Hepatic stellate cell (primary cell): ENCODE measurements at places on chromosomes 2 and 18.
A peak's percentile ranks its signal among the peaks of the same experiment; 100 is the strongest.

DNA sequence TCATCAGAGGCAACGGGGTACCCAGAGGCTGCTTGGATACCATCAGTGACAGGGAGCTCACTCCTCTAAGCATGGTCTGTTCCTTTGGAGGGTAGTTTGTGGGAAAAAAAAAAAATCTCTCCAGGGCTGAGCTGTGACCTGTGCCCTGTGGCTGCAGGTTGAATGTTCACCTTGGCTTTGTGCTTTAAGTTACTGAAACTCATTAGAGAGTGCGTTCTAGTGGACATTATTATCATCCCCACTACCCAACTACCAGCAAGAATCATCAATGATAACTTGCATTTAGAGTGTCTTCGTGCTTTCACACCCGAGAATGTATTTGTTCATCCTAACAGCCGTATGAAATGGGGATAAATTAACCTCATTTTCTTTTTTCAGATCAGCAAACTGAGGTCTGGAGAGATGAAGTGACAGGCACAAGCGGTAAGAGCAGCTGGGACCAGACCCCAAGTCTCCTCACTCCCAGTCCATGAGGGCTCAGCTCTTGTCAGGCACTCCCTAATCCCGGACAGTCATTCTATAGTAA lies 157.5 kb upstream of the MYCN start:
- DNase-seq, result no peak

DNA sequence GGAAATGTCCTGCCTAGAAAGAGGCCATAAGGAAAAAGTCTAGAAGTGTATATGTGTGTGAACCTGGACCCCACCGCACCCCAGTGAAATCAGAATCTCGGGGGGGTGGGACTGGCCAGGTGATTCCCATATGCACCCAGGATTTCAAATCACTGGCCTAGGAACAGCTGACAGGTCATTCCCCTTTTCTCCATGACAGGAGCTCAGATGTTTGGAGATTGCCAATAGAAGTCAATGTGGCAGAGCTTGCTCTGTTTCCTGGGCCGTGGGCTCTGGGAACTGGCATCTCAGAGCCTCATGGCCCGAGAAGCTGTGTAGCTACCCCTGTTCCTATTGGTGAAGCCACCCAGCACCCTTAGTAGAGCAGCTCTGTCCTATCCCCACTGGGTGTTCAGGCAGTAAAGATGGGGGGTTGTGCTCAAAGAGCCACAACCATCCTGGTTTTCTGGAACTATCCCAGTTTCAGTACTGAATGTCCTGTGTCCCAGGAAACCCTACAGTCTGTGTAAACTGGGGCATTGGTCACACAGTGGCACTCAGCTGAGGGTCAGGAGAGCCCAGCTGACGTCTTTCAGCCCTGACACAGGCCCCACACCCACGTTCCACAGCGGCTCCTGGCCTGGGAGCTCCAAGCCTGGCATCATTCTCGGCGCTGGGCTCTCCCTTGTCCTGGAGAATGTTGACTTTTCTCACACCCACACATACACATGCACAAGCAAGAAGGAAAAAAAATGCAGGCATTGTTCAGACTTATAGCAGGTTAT lies 18.9 kb downstream of the GNLY start:
- peak; percentile 59 for DNase-seq

- no peak for DNase-seq
These were observed 122.0 kb downstream of the TMEFF2 start for GRCh38 chr2:192072778-192073177.

DNA sequence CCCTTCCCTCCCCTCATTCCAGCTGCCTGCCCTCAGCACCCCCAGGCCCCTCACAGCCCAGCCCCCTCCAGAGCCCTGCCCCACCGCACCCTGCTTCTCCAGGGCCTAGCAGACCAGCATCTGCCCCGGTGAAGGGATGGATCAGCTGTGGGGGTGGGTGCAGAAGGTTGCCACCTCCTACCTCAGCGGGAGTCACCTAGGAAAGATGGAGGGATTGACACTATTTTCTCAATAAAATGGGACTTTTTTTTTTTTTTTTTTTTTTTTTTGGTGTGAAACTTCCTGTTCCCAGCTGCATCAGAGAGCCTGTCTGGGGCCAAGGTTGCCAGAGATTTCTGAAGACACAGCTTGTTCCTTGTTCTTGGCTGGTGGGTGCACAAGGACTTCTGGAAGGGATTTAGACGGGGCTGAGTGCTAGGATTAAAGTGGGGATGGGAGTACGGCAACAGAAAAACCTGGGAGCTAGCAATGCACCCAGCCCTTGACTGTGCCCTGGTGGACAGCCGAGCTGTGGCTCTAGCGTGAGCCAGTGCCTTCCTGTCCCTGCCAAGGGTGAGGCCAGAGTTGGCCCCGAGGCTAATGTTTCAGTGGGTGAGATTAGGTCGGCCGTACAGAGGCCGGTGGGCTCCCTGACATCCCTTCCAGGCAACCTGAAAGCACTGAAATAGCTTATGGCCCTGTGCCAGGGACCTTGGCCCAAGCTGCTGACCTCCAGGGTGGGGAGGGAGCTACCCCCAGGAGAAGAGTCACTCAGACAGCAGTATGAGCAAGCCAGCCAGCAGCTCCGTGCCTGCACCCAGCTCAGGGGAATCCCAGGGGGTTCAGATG lies 4.6 kb downstream of the B3GNT7 start:
- DNase-seq, result peak; percentile 76

- no peak for DNase-seq
These were observed 9.9 kb upstream of the AOX1 start for GRCh38 chr2:200575957-200576356.

DNA sequence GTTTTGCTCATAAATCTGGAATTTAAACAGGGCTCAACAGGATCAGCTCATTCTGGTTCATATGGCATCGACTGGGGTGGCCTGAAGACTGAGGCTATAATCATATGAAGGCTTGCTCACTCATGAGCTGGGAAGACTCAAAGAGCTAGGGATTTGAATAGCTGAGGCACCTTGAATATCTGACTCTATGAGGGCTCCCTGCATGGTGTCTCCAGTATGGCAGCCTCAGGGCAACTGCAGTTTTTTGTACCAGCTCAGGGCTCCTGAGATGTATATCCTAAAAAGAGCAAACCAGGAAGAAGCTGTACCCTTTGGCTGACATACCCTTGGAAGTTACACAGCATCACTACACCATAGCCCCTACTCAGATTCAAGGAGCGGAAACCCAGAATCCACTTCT lies 15.3 kb upstream of the GPR39 start:
- DNase-seq, result no peak

GRCh38 chr2:69961496-69961895 lies at the start of gene ASPRV1:
Gene ASPRV1 (minus strand): TSS chr2:69961631. CDS start chr2:69961436, 195 bp downstream.
- DNase-seq, result no peak

- DNase-seq, result no peak
These were observed 30.3 kb downstream of the KIDINS220 start for GRCh38 chr2:8806885-8807704.

GRCh38 chr18:59874166-59874565 lies 25.6 kb upstream of the PMAIP1 start:
- peak; percentile 84 for DNase-seq

- no peak for DNase-seq
These were observed 10.0 kb upstream of the RIT2 start for GRCh38 chr18:43125471-43125870.

DNA sequence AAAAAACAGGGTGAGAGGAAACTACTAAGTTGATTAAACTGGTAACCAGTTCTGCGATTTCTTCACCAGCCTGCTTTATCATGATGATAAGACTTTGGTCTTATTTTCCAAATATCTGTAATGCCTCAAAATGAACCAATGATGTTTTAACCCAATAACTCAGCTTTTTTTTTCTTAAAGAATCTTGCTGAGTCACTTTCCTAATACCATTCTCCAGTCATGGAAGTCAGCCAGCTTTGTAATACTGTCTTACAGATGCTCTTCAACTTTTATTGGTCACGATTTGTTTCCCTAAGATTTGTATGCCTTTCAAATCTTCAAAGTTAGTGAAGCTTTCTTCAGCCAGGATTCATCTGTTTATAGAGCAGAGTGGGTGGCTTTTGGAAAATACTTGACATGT lies 47.7 kb upstream of the SMIM21 start:
- peak; percentile 34 for DNase-seq

DNA sequence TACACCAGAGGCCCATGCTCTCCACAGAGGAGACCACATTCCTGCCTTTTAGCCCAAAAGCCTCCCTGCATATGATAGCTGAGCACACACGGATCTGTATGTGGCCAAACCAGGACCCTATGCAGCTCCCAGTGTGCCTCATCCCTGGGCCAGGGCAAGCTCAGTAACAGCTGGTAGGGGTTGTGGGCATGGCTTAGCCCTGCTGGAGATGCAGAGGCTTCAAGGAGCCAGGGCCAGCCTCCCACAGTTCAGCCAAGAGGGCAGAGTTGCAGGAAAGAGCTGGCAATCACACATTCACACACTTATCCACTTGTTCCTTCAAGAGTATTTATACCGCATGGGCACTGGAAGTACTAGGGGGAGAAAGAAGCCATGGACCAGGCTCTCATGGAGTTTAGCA lies 1.6 kb upstream of the LIMS2 start:
- no peak for DNase-seq

GRCh38 chr18:36281936-36282335 lies 15.6 kb upstream of the FHOD3 start:
- DNase-seq, result no peak

DNA sequence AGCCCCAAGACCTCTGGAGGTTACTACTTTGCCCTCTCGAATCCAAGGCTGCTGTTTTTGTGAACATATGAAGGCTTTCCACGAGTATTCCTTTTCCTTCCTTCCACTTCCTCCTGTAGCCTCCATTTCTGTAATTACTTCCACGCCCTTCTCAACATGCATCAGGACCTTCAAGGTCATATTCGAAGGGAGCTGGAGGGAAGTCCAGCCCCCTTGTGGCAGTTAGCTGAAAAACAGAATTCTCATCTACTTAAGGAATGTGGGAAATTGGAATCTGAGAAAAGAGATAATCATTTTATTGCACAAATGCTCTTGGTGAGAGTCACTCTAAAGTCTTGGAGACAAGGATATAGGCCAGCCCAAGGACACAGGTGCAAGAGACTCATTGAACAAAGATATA lies 1000.2 kb downstream of the TDRD15 start:
- DNase-seq, result no peak

DNA sequence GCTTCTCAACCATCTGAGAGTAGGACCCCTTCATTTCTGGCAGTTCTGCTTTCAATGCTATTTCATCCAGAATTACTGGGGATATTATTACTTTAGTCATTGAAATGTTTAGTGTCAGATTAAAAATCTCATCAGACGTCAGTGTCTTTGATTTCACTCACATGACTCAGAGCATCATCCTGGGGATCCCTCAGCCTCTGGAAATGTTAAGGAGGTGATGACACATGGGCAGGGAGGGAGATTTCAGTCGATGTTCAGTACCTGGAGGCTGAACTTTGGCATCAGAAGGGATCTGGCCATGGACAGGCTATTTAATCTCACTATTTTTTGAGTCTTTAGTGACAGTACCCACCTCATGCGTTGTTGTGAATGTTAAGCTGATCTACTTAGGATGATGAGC lies 39.1 kb downstream of the OSBPL6 start:
- DNase-seq, result no peak

GRCh38 chr2:134683561-134684112 lies 35.2 kb downstream of the TMEM163 start:
- DNase-seq, result no peak

GRCh38 chr2:232139786-232140562 lies 178.5 kb downstream of the DIS3L2 start:
- DNase-seq, result no peak

DNA sequence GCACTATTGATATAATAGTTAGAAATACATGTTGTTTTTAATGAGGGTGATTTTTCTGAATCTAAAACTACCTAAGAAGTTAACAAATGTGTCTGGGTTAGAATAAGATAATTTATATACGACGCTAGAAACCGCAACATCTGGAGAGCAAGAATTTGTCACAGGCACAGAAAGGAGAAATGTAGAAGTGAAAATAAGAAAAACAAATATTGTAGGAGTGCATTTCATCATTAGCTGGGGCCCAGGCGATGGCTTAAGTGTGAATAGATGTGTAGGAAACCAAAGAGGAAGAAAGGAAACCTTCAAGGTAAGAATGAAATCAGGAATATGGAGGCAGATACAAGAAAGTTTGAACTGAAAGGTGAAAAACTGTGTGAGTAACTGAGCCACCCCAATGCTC lies 90.3 kb downstream of the LRP2 start:
- DNase-seq, result no peak

DNA sequence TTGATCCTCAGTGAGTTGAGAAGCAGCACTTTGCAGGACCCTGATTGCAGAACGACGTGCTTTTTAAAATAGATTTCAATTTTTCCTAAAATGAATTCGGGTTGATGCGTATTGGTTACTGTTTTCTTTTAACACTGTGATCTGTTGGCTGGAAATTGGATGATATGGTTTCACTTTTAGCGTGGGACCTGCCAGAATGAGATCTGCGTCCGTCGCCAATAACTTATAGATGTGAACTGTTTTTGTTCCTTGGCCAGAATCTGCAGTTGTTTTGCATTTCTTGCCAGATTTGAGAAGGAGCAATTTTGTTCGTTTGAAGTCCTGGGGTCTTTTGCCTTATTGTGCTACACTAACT lies 703 bp downstream of the UGGT1 start:
- peak; percentile 12 for DNase-seq

- no peak for DNase-seq
These were observed 62.5 kb downstream of the RRM2 start for GRCh38 chr2:10185046-10185445.

DNA sequence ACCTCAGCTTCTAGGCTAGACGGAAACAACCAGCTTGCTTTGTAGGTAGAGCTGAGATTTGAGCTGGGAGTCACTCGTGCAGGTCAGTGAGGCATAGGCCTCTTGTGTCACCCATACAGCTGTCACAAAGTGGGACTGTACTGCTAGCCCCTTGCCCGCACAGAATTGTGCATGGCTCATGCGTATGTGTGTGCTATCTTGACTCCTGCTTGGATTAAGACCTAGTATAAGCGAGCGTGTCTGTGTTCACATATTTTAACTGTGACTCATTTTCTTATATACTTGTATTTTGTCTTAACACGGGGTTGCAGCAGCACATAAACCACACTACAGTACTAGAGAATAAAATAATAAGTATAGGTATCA lies 20.1 kb downstream of the CEP68 start:
- peak; percentile 71 for DNase-seq

DNA sequence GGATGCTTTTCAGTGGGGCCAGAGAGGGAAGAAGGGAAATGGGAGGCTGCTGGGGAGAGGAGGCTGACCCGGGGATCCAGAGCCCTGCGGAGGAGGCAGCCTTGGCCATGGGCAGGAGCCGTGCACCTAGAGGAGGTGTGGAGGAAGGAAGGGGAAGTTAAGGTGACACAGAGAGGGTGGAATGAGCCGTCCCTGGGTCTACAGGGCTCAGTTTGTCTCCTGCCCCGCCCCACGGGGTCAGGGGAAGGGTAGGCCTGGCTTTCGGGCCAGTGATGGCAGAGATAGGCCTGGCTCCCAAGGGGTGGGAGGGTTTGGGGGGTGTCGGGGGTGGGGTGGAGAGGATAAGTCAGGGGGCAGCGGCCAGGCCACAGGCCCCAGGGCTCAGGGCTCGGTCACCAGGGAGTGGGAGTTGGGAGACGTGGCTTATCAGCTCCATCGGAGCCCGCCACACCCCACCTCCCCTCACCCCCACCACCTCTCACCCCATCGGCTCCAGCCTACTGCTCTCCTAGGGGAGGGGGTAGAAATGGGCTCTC lies 39.5 kb upstream of the NOTO start:
- DNase-seq, result no peak
